ENCODE measurements at places on chromosomes 5 and 9.

- DNase-seq = no peak
- H3K4me1 ChIP-seq = peaks cover 10% of the 10 kb centered on the region
- H3K4me3 ChIP-seq = no peak overlapping the region
- H3K27ac ChIP-seq = no peak overlapping the region
- H3K27me3 ChIP-seq = no peaks in the 10 kb centered on the region
These were observed 247.1 kb downstream of the EBF1 start for GRCh38 chr5:158852622-158853021.

DNA sequence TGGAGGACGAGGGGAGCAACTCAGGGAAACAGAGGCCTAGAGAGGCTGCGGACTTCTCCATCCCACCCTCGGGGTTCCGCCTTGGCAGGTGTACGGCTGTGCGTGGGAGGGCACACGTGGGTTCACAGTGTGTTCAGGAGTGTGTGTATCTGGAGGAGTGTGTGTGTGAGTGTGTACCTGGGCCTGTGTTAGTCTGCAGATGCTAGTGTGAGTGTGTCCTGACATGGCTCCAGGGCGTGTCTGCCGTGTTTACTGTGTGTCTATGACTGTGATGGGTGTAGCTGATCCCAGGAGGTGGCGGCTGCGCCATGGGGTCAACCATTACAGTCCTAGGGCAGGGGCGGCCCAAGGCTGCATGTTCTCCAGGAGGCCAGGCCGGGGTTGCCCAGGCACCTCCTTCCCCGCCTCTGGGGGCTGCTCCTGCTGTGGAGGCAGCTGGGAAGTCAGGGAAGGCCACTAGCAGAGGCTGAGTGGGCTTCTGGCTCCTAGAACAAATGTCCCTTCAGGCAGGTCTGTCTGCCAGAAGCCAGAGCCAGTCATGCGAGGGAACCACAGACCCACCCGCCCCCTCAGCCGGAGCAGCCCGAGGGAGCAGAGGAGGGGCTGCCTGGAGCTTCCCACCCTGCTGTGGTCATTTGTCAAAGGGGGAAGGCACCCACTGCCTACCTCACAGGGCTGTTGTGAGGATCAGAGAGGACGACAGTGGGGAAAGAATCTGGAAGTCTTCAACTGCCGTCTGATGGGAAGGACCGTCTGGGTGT, 21.4 kb downstream of the CRB2 start:
- H3K27me3 ChIP-seq = peaks cover 26% of the 10 kb centered on the region
- peaks cover 11% of the 10 kb centered on the region for H3K4me1 ChIP-seq
- no peak overlapping the region for H3K27ac ChIP-seq
- DNase-seq = no peak
- no peak overlapping the region for H3K4me3 ChIP-seq
- H3K36me3 ChIP-seq = no peaks in the 10 kb centered on the region

GRCh38 chr9:110058304-110058953, 149.5 kb downstream of the C9orf152 start:
- no peaks in the 10 kb centered on the region for H3K27me3 ChIP-seq
- peaks cover 40% of the 10 kb centered on the region for H3K4me1 ChIP-seq
- H3K27ac ChIP-seq = peak overlapping the region; percentile 81
- DNase-seq = peak; percentile 68
- H3K36me3 ChIP-seq = peaks cover 15% of the 10 kb centered on the region

- peaks cover 28% of the 10 kb centered on the region for H3K4me1 ChIP-seq
- peaks cover 12% of the 10 kb centered on the region for H3K27me3 ChIP-seq
- H3K27ac ChIP-seq = no peak overlapping the region
These were observed 44.2 kb downstream of the ROPN1L start for GRCh38 chr5:10485897-10486296.

- peaks cover 4% of the 10 kb centered on the region for H3K36me3 ChIP-seq
- H3K4me3 ChIP-seq = no peak overlapping the region
- no peaks in the 10 kb centered on the region for H3K27me3 ChIP-seq
These were observed 143.5 kb downstream of the CARTPT start for GRCh38 chr5:71862507-71863060.

GRCh38 chr5:66440202-66440680, 156.0 kb upstream of the MAST4 start:
- no peaks in the 10 kb centered on the region for H3K4me1 ChIP-seq
- H3K36me3 ChIP-seq = no peaks in the 10 kb centered on the region
- no peak overlapping the region for H3K27ac ChIP-seq
- no peaks in the 10 kb centered on the region for H3K27me3 ChIP-seq
- no peak for DNase-seq

DNA sequence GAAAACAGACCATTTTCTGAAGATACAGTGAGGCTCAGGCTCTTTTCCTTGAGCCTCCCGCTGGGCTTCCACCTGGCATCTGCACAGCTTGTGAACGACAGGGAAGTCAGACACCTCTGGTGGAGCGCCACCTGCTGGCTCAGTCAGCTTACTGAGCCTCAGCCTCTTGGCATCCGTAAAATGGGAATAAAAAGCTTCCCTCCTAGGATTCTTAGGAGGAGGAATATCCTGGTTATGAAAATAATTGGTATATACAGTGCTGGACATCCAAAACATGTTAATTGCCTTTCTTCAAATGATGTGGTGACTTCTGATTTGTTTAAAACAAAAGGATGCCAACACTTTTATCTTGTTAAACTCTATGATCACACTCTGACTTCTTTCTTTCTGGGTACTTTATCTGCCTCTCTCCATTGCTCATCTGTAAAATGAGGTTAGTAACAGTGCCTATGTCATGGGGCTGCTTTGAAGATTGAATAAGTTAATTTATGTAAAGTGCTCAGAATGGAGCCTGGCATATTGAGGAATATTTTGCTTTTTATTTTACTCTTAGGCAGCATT, 67.5 kb downstream of the MAMDC2 start:
- H3K4me1 ChIP-seq = peaks cover 44% of the 10 kb centered on the region
- H3K4me3 ChIP-seq = no peak overlapping the region
- H3K27me3 ChIP-seq = no peaks in the 10 kb centered on the region
- peak; percentile 90 for DNase-seq

DNA sequence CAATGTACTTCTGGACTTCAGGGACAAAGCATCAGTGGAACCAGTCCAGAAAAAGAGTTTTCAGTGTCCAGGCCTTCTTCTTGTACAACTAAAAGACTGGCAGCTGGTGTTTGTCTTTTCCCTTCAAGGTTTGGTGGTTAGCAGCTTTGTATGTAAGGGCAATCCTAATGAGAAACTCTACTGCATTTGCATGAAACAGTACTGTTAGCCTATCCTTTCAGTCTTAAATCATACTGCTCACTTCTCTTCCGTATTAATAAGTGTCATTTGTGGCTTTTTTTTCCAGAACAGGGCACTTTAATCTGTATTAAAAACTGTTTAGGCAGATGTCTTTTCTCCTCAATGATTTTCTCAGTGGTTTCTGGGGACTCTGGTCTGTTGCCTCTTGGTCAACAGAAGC, 48.9 kb downstream of the FAM174A start:
- no peak for DNase-seq
- no peak overlapping the region for H3K4me3 ChIP-seq
- no peaks in the 10 kb centered on the region for H3K27me3 ChIP-seq
- H3K4me1 ChIP-seq = no peaks in the 10 kb centered on the region

- DNase-seq = peak; percentile 19
- peaks cover 5% of the 10 kb centered on the region for H3K36me3 ChIP-seq
- no peak overlapping the region for H3K27ac ChIP-seq
- H3K27me3 ChIP-seq = no peaks in the 10 kb centered on the region
- no peak overlapping the region for H3K4me3 ChIP-seq
These were observed 41.7 kb upstream of the ARRDC3 start for GRCh38 chr5:91424638-91425436.

GRCh38 chr5:124234770-124235562, 511.5 kb downstream of the ZNF608 start:
- H3K27ac ChIP-seq = peak overlapping the region; percentile 82
- peaks cover 9% of the 10 kb centered on the region for H3K27me3 ChIP-seq
- peaks cover 9% of the 10 kb centered on the region for H3K36me3 ChIP-seq
- no peak for DNase-seq

- H3K4me3 ChIP-seq = no peak overlapping the region
- no peaks in the 10 kb centered on the region for H3K27me3 ChIP-seq
- no peaks in the 10 kb centered on the region for H3K4me1 ChIP-seq
- H3K36me3 ChIP-seq = no peaks in the 10 kb centered on the region
- H3K27ac ChIP-seq = no peak overlapping the region
These were observed 260.5 kb upstream of the WWC1 start for GRCh38 chr5:168030912-168031311.

DNA sequence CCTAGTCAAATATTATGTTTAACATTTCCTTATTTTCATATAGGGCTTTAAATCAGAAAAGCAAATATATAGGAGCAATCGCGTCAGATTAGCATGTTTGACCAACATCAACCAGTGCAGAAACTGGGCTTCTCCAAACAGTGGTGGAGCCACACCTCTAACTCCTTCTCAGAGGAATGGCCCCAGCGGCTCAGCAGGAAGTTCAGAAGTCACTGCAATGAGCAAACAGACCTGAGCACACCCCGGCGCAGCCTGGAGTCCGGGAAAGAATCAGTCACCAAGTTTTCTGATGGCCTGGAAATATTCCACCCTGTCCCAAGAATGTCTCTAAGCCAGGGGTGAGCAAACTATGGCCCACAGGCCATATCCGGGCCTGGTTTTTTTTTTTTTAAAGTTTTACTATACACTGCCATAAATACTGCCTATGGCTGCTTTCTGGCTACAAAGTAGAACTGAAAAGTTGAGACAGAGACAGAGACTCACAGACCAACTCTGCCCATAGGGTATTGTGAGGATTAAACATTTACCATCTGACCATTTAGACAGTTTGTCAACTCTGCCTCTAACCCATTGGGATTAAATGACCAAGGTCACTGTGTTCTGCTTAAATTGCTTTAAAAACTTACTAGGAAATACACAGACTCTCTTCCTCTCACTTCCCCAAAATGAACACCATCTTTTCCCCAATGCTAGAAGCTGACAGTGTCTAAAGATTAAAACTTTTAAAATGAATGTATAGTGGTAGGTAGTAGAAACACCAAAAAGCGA, 5.4 kb downstream of the GOLM1 start:
- H3K27me3 ChIP-seq = peaks cover 7% of the 10 kb centered on the region
- H3K4me3 ChIP-seq = no peak overlapping the region
- peaks cover 29% of the 10 kb centered on the region for H3K36me3 ChIP-seq
- peak overlapping the region; percentile 28 for H3K27ac ChIP-seq
- DNase-seq = no peak

DNA sequence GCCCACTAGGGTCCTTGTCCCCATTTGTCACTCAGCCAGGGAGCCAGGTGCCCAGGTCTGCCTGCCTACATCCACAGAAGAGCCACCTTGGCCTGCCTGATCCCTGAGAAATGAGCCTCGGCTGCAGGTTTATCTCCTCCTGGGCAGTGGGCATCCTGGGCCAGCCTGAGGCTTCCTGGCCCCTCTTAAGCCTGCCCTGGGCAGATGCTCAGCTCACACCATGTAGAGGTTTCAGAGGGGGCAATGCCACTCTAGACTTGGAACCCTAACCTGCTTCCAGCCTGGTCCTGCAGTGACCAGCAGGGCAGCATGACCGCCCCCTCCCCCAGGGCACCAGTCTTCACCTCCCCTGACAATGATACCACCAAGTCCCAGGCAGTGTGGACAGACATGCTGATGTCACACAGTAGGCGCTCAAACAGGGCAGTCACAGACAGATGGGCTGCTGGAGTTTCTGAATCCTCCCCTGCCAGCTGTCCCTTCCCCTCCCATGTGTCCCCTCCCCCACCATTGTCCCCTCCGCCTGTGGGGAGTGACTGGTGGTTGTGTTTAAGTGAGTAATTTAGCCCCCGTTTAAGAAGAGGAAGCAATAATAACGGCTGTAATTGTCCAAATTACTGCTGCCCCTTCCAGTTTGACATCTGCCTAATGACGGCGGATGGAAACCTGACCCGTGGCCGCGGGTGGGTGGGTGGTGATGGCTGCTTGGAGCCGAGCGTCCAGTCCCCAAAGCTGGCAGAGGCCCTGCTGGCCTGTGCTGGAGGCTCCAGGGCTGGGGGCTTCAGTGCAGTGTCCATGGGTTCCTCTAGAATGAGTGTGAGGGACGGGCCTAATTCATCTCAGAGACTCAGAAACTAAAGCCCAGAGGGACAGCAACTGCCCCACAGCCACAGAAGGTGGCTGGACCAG, 147.7 kb downstream of the BARX1 start:
- peaks cover 17% of the 10 kb centered on the region for H3K4me1 ChIP-seq
- no peak overlapping the region for H3K4me3 ChIP-seq
- H3K27me3 ChIP-seq = no peaks in the 10 kb centered on the region
- H3K27ac ChIP-seq = no peak overlapping the region
- 0 out of 2 replicates have a peak, but pooled peaks cover 2% of the 10 kb centered on the region for H3K36me3 ChIP-seq

GRCh38 chr9:91516777-91517176, 93.1 kb upstream of the NFIL3 start:
- H3K4me3 ChIP-seq = no peak overlapping the region
- H3K4me1 ChIP-seq = peaks cover 16% of the 10 kb centered on the region
- peaks cover 10% of the 10 kb centered on the region for H3K36me3 ChIP-seq
- no peaks in the 10 kb centered on the region for H3K27me3 ChIP-seq
- DNase-seq = no peak
- H3K27ac ChIP-seq = no peak overlapping the region

GRCh38 chr9:72274916-72275315, 90.1 kb downstream of the ZFAND5 start:
- no peaks in the 10 kb centered on the region for H3K36me3 ChIP-seq
- no peak overlapping the region for H3K27ac ChIP-seq
- H3K4me3 ChIP-seq = no peak overlapping the region

DNA sequence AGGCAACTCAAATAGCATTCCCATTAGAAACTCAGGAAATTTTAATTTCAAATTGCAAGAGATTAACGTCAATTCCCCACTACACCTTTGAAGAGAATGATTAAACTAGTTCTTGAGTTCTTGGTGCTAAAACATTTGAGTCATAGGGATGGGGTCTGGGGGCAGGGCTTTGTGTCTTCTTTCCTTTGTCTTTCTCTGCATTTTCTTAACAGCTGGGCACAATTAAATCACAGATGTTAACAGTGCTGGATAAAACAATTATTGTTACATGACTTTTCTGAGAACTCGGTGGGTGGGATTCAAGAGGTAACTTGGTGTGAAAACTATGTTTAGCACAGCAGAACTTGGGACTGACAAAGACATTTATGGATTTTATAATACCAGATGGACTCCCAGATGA, 351.9 kb upstream of the TNC start:
- H3K36me3 ChIP-seq = peaks cover 42% of the 10 kb centered on the region
- peaks cover 54% of the 10 kb centered on the region for H3K4me1 ChIP-seq
- H3K4me3 ChIP-seq = no peak overlapping the region
- H3K27ac ChIP-seq = peak overlapping the region; percentile 89
- no peak for DNase-seq

- no peak overlapping the region for H3K4me3 ChIP-seq
- peak overlapping the region; percentile 51 for H3K27ac ChIP-seq
- H3K4me1 ChIP-seq = peaks cover 62% of the 10 kb centered on the region
- H3K36me3 ChIP-seq = peaks cover 5% of the 10 kb centered on the region
These were observed 73.5 kb downstream of the NR6A1 start for GRCh38 chr9:124697326-124698200.

DNA sequence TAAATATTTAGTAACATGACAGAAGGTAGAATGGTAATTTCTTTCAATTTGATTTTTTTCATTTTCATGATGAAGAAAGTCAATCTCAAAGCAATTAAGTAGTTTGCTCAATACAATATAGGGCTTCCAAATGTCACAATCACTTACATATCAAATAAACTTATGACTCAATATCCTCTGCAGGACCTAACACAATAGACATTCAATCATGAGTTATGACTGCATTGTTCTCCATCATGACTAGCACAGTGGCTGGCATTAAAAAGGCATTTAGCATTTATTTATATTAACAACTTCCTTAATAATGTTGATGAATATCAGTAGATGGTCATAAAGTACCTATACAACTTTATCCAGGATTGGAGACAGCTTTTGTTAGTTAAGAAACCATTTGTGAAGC, 1499.6 kb downstream of the EFNA5 start:
- H3K4me1 ChIP-seq = peaks cover 9% of the 10 kb centered on the region
- H3K27me3 ChIP-seq = no peaks in the 10 kb centered on the region
- no peak overlapping the region for H3K4me3 ChIP-seq
- no peak for DNase-seq
- no peak overlapping the region for H3K27ac ChIP-seq
